CD4-positive, alpha-beta T cell treated with Interleukin-17A for 1 hour (primary cell): ENCODE measurements at places on chromosomes 13 and 19.

- DNase-seq: no peak
These were observed 10.5 kb downstream of the MTMR6 start for GRCh38 chr13:25276748-25277147.

- DNase-seq: no peak
These were observed 230.1 kb downstream of the DLEU7 start for GRCh38 chr13:50613356-50613831.

GRCh38 chr19:42472402-42473147, 29.8 kb upstream of the CXCL17 start:
- no peak for DNase-seq

GRCh38 chr19:9165261-9165660, 13.5 kb upstream of the OR7D2 start:
- DNase-seq: no peak

- no peak for DNase-seq
These were observed 17.8 kb downstream of the ERFL start for GRCh38 chr19:41910240-41910991.

DNA sequence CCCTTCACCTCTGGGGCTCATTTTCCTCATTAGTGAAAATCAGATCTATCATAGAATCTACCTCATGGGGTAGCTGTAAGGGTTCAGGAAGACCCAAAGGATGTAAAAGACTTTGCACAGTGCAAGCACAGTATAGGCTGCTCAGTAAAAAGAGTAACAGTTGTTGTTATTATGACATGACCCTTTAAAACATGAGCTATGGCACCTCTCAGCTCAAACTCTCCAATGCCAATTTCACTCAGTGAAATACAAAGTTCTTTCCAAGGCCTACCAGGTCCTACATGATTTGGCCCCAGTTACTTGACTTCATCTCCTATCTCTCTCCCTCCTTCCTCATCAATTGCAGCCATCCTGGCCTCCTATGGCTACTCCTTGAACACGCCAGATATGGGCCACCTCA, 4.9 kb downstream of the SMG9 start:
- DNase-seq: no peak

DNA sequence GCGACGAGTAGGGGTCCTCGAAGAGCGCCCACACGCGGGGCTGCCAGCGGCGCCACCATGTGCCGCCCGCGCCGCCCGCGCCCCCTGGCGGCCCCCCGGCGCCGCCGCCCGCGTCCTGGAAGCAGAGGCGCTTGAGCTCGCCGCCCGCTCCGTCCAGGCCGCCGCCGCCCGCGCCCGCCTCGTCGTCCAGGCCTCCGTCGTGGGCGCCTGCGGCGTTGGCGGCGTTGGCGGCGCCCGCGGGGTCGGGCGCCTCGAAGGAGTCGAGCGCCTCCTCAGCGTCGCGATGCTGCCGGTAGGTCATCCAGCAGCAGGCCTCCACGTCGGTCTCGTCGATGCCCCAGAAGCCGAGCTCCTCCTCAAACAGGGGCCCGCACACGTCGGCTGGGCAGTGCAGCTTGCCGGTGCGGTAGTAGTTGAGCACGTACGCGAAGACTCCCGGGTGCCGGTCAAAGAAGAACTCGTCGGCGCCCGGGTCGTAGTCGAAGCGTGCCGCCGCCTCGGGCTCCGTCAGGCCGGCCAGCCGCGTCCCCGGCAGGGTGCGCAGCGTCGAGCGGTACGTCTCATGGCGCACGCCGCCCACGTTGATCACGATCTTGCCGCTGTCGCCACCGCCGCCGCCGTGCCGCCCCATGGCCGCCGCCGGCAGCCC, 829 bp downstream of the KCNC3 start:
- no peak for DNase-seq
